ENCODE measurements at places on chromosomes 11 and 22.
A peak's percentile ranks its signal among the peaks of the same experiment; 100 is the strongest.

- no peak for DNase-seq
Observed at GRCh38 chr22:43743131-43743530, 69.0 kb downstream of the EFCAB6 start.

- DNase-seq = no peak
Observed at GRCh38 chr11:7165911-7166310, 77.1 kb downstream of the RBMXL2 start.

DNA sequence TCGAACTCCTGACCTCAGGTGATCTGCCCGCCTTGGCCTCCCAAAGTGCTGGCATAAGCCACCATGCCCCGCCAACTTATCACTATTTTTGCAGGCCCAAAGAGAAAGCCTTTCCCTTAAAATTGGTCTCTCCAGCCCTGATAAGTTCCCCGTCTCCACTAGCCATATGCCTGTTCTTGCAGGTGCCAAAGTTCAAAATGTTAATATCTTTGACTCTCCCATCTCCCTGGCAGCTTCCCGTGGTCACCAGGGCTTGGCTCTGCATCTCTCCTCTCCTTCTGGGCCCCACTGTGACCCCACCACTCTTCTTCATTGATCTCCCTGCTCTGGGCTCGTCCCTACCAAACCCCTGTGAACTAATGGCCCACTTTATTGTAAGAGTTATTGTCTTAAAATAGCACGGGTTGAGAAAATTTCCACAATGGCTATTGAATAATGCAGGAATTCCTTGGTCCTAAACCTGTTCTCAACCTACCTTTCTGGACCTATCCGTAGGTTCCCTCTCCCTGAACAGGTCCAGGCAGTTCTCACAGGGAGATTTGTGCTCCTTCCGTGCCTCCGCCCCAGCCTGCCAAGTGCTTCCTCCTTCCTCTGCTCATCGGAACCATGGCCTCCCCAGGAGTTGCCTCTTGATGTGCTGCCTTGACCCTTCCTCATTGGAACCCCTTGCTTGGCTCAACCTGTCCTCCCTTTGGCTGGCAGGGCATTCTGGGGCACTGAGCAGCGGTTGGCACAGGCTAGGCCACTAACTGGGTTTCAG, 147.5 kb downstream of the DSCAML1 start:
- DNase-seq = no peak

GRCh38 chr22:20022978-20023613, 2.2 kb downstream of the TANGO2 start:
- DNase-seq = no peak

GRCh38 chr11:13143486-13144297, 133.9 kb upstream of the BMAL1 start:
- DNase-seq = no peak

DNA sequence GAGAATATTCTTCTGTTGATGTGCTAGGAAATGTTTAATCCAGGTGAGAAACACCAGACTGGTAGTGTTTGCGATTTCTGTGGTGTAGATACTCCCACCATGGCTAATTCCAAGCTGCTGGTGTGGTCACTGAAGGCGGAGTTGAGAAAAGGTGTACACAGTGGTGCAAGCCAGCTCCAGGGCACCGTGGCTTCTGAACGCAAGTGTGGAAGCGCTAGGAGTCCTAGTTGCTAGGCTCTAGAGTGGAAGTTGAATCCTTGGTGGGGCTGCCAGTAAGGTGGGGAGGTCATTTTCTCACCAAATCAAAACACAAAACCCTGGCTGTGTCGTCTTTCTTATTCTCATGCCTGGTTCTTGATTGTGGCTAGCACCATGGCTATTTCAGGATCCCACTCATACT, 61.6 kb downstream of the ZBTB16 start:
- DNase-seq = no peak

- DNase-seq = no peak
Observed at GRCh38 chr11:3904228-3904627, 48.8 kb downstream of the STIM1 start.

DNA sequence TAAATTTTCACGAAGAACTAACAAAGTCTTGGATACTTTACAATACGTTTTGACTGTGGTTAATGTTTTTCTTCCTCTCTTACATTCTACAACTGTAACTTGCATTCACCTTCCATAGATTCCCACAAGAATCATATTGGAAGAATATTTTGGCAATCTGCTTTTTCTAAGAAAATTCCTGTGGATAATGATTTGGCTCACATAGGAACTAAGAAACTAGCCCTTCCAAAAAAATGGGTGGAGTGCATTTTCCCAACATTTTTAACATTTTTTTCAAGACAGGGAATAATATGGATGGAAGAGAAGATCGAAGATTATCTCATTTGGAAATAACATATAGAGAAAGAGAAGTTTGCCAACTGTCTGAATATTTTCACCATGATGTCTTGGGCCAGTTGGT, 256.9 kb upstream of the POU2AF2 start:
- DNase-seq = no peak

DNA sequence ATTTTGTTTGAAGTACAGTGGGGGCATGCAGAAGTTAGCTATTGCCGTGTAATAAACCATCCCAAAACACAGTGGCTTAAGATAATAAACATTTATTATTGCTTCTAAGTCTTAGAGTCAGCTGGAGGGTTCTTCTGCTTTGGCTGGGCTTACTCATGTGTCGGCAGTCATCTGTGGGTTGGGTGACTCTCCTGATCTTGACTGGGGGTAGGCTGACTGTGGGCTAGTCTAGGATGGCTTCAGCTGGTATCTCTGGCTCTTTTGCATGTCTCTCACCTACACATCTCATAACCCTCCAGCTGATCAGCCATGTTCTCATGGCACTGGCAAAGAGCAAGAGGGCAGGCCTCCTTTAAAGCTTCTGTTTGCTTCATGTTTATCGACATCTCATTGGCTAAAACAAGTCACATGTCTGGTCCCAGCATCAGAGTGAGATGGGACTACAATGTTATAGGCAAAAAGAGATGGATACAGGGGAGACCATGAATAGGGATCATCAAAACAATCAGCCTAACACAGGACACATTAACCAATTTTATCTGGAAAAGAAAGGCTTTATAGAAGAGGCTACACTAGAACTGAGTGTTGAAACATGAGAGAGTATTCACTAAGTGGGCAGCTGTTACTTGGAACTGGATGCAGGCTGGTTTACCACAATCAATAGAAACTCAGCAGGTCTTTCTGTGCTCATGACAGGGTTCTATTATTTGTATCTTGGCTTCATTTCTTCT, 5.1 kb downstream of the LRRC51 start:
- no peak for DNase-seq

- DNase-seq = no peak
Observed at GRCh38 chr11:121467965-121468364, 15.2 kb upstream of the SORL1-AS1 start.

DNA sequence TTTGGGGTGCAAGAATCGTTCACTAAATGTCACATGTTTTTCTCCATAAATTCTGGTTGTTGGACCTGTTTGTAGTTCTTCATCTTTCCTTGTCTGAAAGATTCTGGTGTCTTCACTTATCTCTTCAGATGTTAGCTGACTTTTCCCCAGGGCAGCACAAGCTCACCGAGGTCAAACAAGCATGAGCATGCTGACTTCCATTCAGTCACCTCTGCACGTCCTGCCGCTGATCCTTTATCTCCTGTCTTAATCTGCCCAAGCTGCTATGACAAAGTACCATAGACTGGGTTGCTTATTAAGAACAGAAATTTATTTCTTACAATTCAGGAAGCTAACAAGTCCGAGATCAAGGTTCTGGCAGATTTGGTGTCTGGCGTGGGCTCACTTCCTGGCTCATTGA, 800.6 kb downstream of the NTM start:
- no peak for DNase-seq

DNA sequence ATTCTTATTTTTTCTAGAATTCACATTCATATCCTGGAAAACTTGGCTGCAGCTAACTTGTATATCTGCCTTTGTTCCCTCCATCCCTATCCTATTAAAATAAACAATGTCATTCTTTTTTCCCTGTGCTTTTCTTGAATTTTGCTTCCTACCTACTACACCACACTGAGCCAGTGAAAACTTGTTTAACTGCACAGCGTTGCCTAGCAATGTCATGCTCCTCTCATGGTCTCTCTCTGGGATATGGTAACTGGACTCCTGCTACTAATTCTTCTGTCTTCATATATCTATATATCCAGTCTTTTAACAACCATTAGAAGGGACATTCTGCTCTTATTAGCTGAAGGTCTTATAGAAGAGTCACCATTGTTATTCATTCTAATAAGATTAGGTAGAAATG, 434.4 kb downstream of the METTL15 start:
- no peak for DNase-seq

DNA sequence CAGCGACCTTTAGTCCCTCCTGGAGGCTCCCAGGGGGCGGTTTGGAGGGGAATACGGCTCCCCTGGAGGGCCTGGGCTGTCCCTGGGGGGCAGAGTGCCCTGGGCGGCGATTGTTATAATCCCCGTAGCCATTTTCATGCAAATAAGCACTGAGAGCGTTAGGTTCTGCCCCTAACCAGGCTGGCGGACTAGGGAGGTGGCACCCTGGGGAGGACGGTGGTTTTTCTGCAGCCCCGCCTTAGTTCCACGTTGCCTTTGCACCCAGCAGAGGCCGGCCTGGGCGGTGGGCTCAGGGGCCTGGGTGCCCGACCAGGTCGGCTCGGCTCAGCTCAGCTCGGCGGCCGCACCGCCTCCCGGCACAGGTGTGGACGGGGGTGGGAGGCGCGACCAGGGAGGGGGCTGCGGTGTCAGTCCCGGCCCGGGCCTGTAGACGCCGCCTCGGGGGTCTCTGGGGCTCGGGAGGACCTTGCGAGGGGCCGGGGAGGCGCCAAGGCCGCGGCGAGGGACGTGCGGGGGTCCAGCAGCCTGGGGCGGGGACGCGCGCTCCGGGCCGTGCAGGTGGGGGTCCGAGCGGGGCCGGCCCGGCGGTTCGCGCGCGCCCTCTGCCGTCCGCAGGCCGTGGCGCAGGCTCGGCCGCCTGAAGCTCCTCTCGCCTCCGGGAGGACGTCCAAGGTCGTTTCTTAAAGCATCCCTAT, 2.3 kb upstream of the DUSP8 start:
- peak; percentile 57 for DNase-seq

- no peak for DNase-seq
Observed at GRCh38 chr11:117610901-117611300, 186.1 kb downstream of the DSCAML1 start.

DNA sequence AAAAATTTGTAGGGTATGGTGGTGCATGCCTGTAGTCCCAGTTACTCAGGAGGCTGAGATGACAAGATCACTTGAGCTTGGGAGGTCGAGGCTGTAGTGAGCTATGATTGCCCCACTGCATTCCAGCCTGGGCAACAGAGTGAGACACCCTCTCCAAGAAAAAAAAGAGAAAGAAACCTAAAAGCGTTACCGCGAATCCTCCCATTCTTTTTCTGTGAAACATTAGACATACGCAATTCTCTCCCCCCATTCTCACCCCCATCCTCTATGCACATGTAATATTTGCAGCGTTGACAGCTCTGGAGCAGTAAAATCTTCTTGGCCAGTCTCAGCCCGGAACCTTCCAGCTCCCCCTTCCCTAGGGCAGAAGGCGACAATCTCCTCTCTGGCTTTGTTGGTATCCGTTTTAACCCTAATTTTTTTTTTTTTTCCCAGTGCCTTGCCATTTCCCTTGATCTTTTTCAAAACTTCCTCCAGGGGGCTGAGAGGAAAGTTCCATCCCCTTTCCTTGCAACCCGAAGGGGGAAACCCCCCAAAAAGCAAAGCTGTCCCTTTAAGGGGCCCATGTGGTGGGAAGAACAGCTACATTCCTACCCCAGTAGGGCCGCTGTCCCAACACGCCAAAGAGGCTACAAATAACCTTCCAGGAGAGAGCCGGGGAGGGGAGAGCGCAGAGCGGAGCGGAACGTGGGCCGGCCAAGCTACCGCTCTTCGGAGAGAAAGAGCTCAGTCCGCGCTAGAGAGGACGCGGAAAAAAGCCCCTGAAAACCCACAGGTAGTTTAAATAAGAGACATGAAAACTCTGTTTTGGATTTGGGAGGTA, 1.9 kb downstream of the LRP4 start:
- DNase-seq = no peak

- no peak for DNase-seq
Observed at GRCh38 chr11:15113381-15113780, 1.3 kb upstream of the INSC start.

DNA sequence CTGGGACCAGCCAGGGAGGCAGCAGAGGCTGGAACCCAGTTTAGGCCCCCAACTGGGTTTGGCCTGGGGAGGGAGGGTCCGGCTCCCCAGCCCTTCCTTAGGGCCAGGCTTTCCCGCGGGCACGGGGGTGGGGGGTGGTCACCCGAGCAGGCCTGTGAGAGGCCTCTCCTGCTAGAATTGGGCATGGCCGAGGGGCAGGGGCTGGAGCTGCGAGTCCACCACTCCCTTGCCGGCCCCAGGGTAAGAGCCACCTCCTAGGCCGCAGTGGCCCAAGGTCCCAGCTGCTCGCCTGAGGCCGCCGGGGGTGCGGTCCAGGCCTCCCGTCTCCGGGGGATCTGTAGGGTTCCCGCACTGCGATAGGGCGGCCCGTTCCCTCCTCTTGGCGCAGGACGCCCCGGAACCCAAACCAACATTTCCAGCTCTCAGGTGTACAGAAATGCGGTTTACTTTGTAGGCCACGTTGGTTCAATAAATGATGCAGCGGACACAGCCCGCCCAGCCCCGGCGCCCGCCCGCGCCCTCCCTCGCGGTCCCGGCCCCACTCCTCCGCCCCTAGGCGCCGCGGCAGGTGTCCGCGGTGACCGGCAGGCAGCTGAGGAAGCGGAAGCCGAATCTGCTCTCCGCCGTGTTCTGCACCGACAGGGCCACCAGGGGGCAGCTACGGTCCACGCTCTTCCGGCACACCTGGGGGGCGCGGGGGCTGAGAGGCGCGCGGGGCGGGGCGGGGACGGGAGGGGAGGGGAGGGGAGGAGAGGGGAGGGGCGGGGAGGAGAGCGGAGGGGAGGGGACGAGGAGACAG, 5.9 kb downstream of the LMNTD2 start:
- DNase-seq = peak; percentile 36

DNA sequence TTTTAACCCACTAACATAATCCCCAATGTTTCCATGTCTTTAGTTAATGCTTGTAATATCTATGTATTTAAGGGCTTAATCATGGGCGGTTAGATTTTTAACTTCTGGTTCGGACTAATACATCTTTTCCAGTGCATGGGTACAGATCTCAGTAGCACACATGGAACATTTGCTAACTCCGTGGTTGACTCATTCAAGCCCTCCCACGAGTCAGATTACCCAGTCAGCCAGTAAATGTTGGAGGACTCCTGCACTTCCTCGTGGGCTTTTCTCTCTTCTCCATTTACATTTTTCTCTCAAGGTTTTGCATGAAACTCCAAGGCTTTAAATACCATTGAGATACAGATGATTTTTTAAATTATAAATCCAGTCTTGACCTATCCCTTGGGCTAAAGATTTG, 313.9 kb downstream of the ST3GAL4 start:
- no peak for DNase-seq

DNA sequence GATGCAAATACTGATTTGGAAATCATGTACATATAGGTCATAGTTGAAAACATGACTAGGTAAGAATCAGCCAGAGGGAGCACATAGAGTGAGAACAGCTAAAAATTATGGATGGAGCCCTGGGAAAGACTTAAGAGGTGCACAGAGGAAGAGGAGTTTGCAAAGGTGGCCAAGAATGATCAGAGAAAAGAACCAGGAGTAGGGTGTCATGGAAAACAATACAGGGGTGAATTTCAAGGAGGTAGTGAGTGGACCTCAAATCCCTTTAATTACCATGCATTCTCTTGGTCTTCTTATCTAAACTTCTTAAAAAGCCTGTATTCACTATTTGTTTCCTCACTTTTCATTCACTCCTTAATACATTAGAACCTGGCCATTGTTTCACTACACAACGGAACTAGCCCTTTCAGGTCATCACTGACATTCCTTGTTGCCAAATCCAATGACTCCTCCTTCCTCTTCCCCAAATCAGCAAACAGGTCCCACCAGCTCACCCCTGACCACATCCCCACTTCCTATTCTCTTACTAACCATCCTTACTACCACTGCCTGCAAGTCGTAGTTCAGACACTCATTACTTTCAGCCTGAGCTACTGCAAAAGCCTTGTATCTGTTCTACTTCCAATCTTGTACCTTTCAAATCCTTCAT, 22.6 kb downstream of the BUD13 start:
- no peak for DNase-seq

All from stimulated activated CD4-positive, alpha-beta T cell treated with anti-CD3 and anti-CD28 coated beads, TNF-alpha, amount 100 ng/mL, for 1 hour (primary cell).